ENCODE measurements at places on chromosomes 16 and 17.

GRCh38 chr17:14670861-14671260 is 370.0 kb downstream of the HS3ST3B1 start:
- DNase-seq: no peak

- no peak for DNase-seq
Measured at GRCh38 chr16:8583199-8583598, 7.1 kb downstream of the TMEM114 start.

GRCh38 chr17:73272906-73273218 is 11.2 kb upstream of the CPSF4L start:
- no peak for DNase-seq

DNA sequence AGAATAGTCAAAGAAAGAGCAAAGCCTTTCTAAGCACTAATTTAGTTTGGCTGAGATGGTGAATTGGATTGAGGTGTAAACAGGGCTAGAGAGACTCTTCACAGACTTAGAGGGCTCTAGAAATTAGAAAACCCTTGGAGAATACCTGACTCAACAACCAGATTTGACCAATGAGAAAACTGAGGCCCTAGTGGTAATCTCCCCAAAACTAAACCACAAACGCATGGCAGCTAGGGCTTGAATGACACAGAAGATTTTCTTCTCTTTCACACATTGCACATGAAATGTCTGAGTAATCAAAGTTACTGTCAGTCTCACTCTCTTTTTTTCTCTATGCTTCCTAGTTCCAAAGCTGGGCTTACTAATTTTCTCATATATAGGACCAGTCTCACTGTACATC is 314.5 kb upstream of the KCNJ16 start:
- DNase-seq: no peak

DNA sequence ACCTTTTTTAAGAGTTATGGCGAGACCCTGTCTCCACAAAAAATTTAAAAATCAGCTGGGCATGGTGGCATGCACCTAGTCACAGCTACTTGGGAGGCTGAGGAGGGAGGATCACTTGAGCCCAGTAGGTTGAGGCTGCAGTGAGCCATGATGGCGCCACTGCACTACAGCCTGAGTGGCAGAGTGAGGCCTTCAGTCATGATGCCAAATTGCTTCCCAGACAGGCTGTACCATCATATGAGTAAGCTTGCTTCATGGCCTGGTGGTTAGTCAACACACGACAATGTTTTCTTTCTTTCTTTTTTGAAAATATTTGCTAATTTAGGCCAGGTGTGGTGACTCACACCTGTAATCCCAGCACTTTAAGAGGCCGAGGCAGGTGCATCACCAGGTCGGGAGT is 12.5 kb downstream of the NTAN1 start:
- DNase-seq: no peak

Data from spleen (tissue), 13 donors.